ENCODE measurements at places on chromosomes 13 and 19. TPM values are rescaled to one million over a fixed set of nuclear protein-coding genes. Genes with fewer than 3 reads are reported as not detected.

Gene YIF1B
- 31.0 TPM for total RNA-seq

Gene RYR1
- 3.8 TPM for total RNA-seq

Gene FLT3
- total RNA-seq = 1.1 TPM

Gene LHB
- not detected for total RNA-seq

Gene PSG3
- total RNA-seq = not detected

Gene CEACAM1
- 2.2 TPM for total RNA-seq

Gene VAV1
- total RNA-seq = 12.2 TPM

Gene SSC5D
- 58.3 TPM for total RNA-seq

Gene OSCAR
- total RNA-seq = 4.6 TPM

Gene SLC27A5
- 7.1 TPM for total RNA-seq

Gene TLE6
- total RNA-seq = 7.8 TPM

Gene PRRG2
- total RNA-seq = not detected

Gene ZNF154
- total RNA-seq = 3.0 TPM

Gene CNMD
- total RNA-seq = not detected

Gene C19orf38
- 2.4 TPM for total RNA-seq

Gene KCNK6
- total RNA-seq = 34.3 TPM

Gene KLHL1
- not detected for total RNA-seq

- H3K27me3 ChIP-seq = no peaks in the 10 kb centered on the region
- peaks cover 17% of the 10 kb centered on the region for H3K4me1 ChIP-seq
- peak overlapping the region; percentile 71 for H3K27ac ChIP-seq
- no peak for DNase-seq
- no peaks in the 10 kb centered on the region for H3K36me3 ChIP-seq
- H3K4me3 ChIP-seq = peak overlapping the region; percentile 79
These were observed 283 bp upstream of the PARP4 start for GRCh38 chr13:24512908-24513213.

GRCh38 chr13:30818323-30818960 lies 83.1 kb downstream of the ALOX5AP start:
- H3K4me3 ChIP-seq = no peak overlapping the region
- peak; percentile 51 for DNase-seq
- no peaks in the 10 kb centered on the region for H3K27me3 ChIP-seq
- H3K4me1 ChIP-seq = no peaks in the 10 kb centered on the region
- H3K27ac ChIP-seq = no peak overlapping the region

DNA sequence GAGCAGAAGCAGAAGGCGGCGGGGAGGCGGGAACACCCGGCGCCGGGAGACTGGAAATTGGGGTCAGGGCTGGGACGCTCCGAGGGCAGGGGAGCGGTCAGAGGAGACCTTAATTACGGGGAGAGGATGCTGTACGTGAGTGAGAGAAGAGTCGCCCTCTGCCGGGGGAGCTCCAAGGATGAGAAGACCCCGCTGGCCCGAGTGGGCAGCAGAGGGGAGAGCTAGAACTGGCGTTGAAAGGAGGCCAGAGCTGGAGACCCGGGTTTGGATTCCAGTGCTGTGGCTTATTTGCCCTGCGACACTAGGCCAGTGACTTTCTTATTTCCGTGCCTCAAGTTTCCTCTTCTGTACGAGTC lies 536 bp downstream of the FAM32A start:
- H3K4me1 ChIP-seq = peaks cover 12% of the 10 kb centered on the region
- H3K4me3 ChIP-seq = peak overlapping the region; percentile 100
- peaks cover 16% of the 10 kb centered on the region for H3K36me3 ChIP-seq
- no peaks in the 10 kb centered on the region for H3K27me3 ChIP-seq

DNA sequence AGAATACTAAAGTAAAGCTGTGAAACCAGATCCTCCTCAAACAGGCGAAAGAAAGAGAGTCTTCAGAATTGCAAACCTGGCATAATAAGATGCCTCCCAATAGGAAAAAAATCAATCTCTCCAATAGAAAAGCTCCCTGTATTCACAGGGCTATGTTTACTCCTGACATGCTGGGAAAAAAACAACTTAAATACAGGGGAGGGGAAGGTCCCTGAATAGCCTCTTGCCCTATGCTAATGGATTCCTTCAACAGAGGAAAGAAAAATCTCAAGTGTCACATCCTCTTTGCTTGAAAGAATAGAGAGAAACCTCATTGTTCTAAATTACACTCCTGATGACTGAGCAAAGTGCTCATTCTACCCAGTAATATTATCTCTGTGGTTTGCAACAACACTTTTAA lies 1271.1 kb upstream of the PRR20A start:
- no peaks in the 10 kb centered on the region for H3K4me1 ChIP-seq
- H3K27me3 ChIP-seq = no peaks in the 10 kb centered on the region
- H3K4me3 ChIP-seq = no peak overlapping the region
- no peak for DNase-seq

DNA sequence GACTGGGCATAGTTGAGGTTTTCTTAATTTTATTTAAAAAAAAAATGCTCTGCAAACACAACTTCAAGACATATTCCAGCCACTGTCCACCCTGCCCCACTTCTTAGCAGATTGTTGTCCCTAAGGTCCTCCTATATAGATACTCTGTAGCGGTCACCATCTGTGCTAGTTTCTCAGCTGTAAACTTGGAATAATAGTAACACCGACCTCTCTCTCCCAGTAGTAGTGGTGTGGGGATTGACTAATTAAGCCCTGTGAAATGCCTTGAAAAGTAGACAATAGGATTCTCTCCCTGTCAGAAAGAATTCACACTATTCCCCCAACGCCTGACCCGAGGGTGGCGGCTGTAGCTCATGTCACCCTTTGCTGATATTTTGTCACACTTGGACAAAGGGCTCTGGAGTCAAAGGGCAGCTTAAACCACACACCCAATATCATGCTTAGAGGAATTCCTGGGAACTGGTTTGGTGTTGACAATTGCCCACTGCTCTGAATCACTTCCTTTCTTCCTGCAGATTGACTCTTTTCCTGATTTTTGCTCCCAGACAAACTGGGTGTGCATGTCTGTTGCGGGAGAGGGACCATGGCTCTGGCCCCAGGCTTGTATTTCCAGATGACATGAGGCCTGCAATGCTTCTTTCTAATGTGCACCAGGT lies 9.2 kb upstream of the SERP2 start:
- DNase-seq = no peak
- no peaks in the 10 kb centered on the region for H3K36me3 ChIP-seq

GRCh38 chr13:80501556-80501955 lies 160.6 kb upstream of the SPRY2 start:
- H3K4me3 ChIP-seq = no peak overlapping the region
- H3K4me1 ChIP-seq = peaks cover 7% of the 10 kb centered on the region
- no peaks in the 10 kb centered on the region for H3K36me3 ChIP-seq
- no peak for DNase-seq
- H3K27ac ChIP-seq = no peak overlapping the region

DNA sequence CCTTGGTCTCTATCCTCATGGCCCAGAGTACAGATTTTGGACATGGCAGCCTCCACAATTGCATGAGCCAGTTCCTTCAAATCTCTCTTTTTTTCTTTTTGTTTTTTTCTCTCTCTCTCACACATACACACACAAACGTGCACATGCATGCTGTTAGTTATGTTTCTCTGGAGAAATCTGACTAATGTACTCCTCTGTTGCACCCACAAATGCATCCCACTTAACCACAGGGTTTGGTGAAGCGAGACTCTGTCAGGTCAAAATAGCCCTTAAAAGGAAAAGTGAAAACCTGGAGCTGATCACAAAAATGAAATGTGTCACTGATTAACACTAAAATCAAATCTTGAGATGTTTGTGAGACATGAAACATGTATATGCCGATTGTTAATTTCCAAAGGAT lies 374.6 kb upstream of the ARGLU1 start:
- no peaks in the 10 kb centered on the region for H3K27me3 ChIP-seq
- H3K4me1 ChIP-seq = no peaks in the 10 kb centered on the region
- no peak for DNase-seq
- H3K27ac ChIP-seq = no peak overlapping the region

GRCh38 chr19:2059422-2060201 lies 8.6 kb upstream of the MKNK2 start:
- H3K27me3 ChIP-seq = no peaks in the 10 kb centered on the region
- H3K27ac ChIP-seq = peak overlapping the region; percentile 95
- peaks cover 29% of the 10 kb centered on the region for H3K4me1 ChIP-seq

DNA sequence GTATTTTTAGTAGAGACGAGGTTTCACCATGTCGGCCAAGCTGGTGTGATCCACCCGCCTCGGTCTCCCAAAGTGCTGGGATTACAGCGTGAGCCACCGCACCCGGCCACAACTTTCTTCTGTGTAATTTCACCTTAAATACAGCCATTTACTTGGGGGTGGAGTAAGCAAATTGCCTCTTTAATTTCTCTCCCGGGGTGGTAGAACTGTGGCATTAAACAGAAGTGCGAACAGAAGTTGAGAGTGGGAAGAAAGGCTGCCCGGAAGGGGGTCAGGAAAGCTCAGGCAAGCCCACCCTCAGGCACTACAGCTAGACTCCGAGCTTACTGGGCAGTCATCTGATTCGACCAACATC lies 475 bp upstream of the DNAJC15 start:
- no peaks in the 10 kb centered on the region for H3K36me3 ChIP-seq
- no peaks in the 10 kb centered on the region for H3K27me3 ChIP-seq
- DNase-seq = no peak
- H3K27ac ChIP-seq = peak overlapping the region; percentile 71

DNA sequence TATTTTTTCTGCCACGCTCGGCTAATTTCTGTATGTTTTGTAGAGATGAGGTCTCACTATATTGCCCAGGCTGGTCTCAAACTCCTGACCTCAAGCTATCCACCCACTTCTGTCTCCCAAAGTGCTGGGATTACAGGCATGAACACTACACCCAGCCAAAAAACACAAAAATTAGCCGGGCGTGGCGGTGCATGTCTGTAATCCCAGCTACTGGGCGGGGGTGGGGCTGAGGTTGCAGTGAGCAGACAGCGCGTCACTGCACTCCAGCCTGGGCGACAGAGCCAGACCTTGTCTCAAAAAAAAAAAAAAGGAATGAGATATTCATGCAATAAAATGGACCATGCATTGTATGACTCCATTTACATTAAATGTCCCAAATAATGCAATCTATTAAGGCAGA lies 32.2 kb downstream of the VASP start:
- no peaks in the 10 kb centered on the region for H3K36me3 ChIP-seq
- H3K27me3 ChIP-seq = no peaks in the 10 kb centered on the region
- no peak for DNase-seq
- no peak overlapping the region for H3K4me3 ChIP-seq
- H3K27ac ChIP-seq = no peak overlapping the region

DNA sequence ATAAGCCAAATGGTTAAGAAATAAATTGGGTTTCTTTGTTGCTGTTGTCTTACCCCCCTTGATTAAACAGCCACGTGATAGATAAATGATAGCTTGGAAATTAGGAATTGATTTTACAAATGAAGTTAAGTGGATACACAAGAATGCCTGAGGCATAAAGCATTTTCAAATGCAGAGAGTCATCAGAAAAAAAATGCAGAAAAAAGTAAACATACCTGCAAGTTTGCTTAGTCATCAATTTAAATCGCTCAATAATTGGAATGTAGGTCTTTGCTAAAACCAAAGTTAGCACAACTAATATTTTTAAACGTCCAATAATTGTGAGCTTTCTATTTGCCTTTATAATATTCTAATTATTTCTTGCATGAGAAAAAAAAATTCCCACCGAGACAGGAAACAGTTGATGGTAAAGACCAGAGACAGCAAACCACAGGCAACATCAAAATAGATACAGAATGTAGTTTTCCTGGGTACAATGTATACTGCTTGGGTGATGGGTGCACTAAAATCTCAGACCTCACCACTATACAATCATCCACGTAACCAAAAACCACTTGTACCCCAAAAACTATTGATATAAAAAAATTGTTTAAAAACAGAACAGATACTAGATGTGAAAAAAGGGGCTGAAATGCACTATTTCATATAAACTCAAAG lies 924.0 kb downstream of the PCDH9 start:
- no peak overlapping the region for H3K27ac ChIP-seq
- no peak overlapping the region for H3K4me3 ChIP-seq
- no peaks in the 10 kb centered on the region for H3K36me3 ChIP-seq
- DNase-seq = no peak
- no peaks in the 10 kb centered on the region for H3K4me1 ChIP-seq
- no peaks in the 10 kb centered on the region for H3K27me3 ChIP-seq

DNA sequence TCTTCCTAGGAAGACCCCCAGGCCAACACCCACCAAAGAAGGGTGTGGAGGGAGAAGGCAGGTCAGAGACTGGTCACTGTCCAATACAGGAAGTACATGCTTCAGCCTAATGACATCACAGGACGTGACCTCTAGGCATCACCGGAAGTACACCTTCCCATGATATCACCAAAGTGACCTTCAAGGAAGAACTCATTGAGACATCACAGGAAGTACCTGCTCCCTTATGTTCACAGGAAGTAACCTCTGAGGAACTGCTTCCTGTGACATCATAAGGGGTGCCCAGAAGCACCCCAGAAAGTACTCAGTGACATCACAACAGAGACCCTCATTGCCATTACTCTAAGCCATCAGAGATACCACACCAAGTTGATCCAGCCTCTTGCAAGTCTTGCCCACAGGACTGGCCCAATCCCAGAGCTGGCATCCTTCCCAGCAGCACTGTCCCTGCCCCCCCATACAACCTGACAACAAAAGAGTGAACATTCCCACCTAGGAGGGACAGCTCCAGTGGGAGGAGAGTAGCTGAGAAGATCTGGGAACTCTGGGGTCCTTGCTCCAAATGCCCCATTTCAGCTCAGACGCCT lies 24.2 kb upstream of the NANOS2 start:
- H3K27ac ChIP-seq = no peak overlapping the region
- H3K27me3 ChIP-seq = no peaks in the 10 kb centered on the region
- no peaks in the 10 kb centered on the region for H3K36me3 ChIP-seq
- H3K4me3 ChIP-seq = no peak overlapping the region
- DNase-seq = no peak

- peaks cover 10% of the 10 kb centered on the region for H3K4me1 ChIP-seq
- DNase-seq = no peak
- H3K27ac ChIP-seq = no peak overlapping the region
- peak overlapping the region; percentile 51 for H3K4me3 ChIP-seq
- no peaks in the 10 kb centered on the region for H3K36me3 ChIP-seq
These were observed 608 bp downstream of the CD70 start for GRCh38 chr19:6590258-6590826.

DNA sequence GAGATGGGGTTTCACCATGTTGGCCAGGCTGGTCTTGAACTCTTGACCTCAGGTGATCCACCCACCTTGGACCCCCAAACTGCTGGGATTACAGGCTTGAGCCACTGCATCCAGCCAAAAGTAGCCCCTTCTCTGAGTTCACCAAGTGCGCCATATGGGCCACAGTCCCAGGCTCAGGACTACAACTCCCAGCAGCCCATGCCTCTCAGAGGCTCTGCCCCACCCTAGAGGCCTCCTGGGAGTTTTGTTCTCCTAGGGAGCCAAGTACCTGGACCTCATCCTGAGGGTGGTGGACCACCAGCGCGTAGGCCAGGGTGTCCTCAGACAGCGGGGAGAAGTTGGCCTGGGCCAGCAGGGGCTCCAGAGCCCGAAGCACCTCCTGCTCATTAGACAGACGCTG lies 18.8 kb downstream of the TMEM143 start:
- no peak overlapping the region for H3K27ac ChIP-seq
- no peak for DNase-seq
- no peaks in the 10 kb centered on the region for H3K4me1 ChIP-seq
- H3K4me3 ChIP-seq = no peak overlapping the region
- H3K36me3 ChIP-seq = no peaks in the 10 kb centered on the region

Data from thoracic aorta (tissue), 2 donors.